ENCODE measurements at places on chromosomes 5 and 9. TPM values are rescaled to one million over a fixed set of nuclear protein-coding genes. Genes with fewer than 3 reads are reported as not detected.

GRCh38 chr9:112705768-112706427 is 12.0 kb downstream of the INIP start:
- peak; percentile 36 for DNase-seq

GRCh38 chr9:135857371-135857786 is 50.0 kb downstream of the CAMSAP1 start:
- DNase-seq, result peak; percentile 72

- no peak for DNase-seq
These were observed 72.6 kb upstream of the GALNT10 start for GRCh38 chr5:154117930-154118329.

GRCh38 chr9:125497906-125498305 is 209.1 kb downstream of the MAPKAP1 start:
- no peak for DNase-seq

GRCh38 chr5:94021246-94021645 is 279.8 kb upstream of the POU5F2 start:
- peak; percentile 74 for DNase-seq

MARCOL gene
- not detected for total RNA-seq

FUBP3 gene
- 32.3 TPM for total RNA-seq

CEL gene
- under 0.01 TPM for total RNA-seq

DNA sequence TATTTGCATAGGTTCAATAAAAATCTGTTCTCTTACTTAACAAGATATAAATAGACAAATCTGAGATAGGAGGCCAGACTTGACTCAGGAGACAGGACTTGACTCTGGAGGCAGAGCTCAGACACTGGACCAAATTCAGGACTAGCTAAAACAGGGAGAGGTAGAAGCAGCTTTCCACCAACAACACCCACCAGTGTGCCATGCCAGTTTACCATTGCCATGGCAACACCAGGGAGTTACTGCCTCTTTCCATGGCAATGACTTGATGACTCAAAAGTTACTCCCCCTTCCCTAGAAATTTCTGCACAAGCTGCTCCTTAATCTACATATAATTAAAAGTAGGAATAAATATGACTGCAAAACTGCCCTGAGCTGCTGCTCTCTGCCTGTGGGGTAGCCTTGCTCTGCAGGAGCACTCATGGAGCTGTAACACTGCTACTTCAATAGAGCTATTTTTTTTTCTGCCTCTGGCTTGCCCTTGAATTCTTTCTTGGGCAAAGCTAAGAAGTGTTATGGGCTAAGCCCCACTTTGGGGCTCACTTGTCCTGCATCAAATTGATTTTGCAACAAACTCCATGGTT is 473.0 kb downstream of the PLK2 start:
- DNase-seq, result peak; percentile 34

NKD2 gene
- total RNA-seq, result not detected

GRCh38 chr5:174777583-174777982 is 53.2 kb downstream of the MSX2 start:
- no peak for DNase-seq

PCSK1 gene
- total RNA-seq, result not detected

DNA sequence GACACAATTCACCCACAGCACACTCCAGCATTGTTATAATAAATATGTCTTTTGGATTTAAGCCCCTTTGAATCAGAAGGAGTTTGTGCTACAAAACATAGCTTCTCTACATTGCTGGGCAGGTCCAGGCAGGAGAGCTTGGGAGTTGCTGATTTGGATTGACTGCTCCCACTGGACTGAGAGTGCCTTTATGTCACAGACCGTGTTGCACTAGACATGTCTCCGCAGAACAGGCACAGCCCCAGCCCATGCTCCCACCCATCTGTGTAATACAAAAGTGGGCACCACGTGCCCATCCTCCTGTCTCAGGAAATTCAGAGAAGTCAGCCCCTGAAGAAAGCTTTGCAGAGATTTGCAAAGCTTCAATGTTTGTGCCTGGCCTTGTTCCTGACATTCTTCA is 117.1 kb downstream of the MED10 start:
- no peak for DNase-seq

- peak; percentile 96 for DNase-seq
These were observed 218.7 kb downstream of the TRPM3 start for GRCh38 chr9:70902692-70903131.

Measured in IMR-90 (cell line).